ENCODE measurements at places on chromosomes 5 and 9.
A peak's percentile ranks its signal among the peaks of the same experiment; 100 is the strongest.

DNA sequence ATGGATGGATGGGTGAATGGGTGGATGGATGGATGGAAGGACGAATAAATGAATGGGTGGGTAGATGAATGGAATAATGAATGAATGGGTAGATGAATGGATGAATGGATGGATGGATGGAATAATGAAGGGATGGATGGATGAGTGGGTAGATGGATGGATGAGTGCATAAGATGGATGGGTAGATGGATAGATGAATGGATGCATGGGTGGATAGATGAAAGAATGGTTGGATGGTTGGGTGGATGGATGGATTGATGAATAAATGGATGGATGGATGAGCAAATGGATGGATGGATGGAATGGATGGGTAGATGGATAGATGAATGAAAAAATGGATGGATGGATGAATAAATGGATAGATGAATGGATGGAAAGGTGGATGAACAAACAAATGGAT lies 85.2 kb downstream of the PHF2 start:
- no peak for DNase-seq

DNA sequence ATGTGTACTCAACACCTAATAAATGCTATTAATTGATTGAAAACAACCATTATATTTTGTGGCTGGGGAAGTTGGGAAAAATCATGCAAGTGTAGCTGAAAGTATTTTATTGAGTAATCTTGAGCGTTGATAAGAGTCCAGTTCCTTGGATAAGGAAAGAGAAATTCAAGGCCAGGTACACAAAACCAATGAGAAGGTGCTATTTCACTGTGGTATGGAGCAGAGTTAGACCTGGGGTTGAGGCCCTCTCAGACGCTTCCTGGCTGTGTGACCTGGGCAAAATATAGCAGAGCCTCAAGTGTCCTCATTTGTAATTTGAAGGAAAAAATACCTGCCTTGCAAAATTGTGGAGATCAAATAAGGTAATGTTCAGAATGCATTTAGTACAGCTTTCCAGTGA lies 50.1 kb downstream of the GALNT10 start:
- no peak for DNase-seq

DNA sequence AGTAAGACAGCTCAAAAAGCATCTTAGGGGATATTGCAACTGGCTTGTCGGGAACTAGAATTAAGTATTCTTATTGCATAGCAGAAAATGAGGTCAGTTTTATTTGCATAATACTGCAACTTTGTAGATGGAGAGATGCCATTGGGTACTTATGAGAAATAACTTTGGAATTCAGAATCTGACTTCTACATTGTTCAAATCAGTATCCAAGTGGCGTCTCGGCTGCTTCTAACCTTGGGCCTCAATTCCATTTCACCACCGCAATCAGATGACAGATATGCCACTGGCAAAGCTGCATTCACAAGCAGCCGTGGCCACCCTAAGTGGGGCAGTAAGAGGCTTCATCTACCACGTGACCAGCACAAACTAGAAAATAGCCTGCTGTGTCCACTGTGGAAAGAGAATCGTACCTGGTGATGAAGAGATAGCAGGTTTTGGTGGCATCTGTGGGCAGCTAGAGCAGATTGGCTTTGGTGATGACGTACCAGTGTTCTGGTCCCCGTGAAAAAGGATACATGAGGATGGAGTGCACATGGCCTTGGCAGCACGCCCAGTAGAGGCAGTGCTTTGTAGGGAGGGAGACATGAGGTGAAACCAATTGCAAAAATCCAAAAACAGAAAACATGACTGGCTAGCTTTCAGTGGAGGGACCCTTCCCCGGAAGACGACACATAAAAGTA lies 116.6 kb downstream of the KLHL3 start:
- no peak for DNase-seq

GRCh38 chr5:141934099-141934844 lies 10.6 kb downstream of the DELE1 start:
- DNase-seq, result no peak

- no peak for DNase-seq
These were observed 23.4 kb downstream of the MINAR2 start for GRCh38 chr5:129771058-129771838.

DNA sequence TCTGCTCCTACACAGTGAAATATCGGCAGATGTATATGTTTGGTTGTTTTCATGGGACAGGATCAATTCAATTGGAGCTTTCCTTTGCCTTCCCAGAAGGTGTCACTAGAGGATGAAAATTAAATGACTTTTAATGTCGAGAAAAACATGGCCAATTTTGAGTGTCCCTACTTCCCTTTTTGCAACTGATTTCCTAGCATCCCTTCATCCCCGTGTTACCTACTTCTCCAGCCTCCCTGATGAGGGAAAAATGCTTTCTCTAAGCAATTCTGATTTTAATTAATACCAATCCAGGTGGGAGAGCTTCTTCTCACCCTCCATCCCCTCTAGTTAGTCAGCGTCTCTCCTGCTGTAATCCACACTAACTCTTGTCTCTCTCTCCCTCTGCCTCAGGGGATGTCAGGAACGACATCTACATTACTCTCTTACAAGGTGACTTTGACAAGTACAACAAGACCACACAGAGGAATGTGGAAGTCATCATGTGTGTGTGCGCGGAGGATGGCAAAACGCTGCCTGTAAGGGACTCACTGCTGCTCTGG lies 64.9 kb downstream of the DOCK2 start:
- DNase-seq, result no peak

GRCh38 chr5:106639488-106639887 lies 1031.2 kb downstream of the EFNA5 start:
- no peak for DNase-seq

DNA sequence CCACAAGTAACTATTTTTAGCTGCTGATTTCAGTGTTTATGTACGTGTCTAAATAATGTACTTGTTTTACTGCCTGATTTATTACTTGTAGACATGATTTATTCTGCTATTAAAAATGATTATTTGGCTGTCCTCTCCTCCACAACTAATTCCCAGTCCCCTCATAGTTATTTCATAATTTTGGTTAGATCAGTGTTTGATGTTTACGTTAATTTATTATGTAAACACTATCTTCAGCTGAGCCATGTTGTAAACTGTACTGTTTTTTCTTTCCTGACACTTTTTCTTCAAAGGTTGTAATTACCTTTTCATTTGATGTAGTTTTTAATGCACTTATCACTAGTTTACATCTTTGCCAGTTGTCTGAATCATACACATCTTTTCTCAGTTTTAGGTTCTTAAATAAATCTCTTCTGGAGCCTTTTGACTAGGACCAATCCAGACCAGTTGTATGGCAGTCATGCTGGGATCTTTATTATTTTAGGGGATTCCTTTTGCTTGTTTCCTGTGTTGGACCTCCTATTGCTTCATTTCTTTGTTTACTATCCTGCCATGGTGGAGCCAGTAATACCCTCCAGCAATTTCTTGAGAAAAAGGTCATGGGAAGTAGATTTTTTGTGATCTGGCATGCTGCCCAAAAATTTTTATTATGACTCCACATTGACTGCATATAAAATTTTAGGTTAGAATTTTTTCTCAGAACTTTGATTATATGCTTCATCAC lies 16.1 kb downstream of the AP3S1 start:
- no peak for DNase-seq

DNA sequence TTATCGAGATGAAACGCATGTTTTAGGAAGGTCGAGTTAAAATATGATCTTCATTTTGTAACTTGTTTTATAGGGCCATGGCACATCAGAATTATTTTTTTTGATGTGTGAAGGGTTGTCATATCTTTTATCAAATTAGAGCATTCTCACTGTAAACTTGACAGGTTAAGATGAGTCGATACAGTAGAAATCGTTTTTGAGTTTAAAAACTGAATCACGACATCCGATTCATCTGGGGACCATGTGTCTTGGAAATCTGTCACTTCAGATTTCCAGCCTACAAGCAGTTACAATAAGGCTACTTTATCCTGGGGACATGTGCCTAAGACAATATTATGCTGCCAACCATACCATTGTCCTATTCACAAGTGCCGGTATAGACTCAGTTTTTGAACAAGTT lies 136.2 kb downstream of the ALDH1A1 start:
- no peak for DNase-seq

- no peak for DNase-seq
These were observed 13.5 kb upstream of the ANKRD18B start for GRCh38 chr9:33510262-33511183.

DNA sequence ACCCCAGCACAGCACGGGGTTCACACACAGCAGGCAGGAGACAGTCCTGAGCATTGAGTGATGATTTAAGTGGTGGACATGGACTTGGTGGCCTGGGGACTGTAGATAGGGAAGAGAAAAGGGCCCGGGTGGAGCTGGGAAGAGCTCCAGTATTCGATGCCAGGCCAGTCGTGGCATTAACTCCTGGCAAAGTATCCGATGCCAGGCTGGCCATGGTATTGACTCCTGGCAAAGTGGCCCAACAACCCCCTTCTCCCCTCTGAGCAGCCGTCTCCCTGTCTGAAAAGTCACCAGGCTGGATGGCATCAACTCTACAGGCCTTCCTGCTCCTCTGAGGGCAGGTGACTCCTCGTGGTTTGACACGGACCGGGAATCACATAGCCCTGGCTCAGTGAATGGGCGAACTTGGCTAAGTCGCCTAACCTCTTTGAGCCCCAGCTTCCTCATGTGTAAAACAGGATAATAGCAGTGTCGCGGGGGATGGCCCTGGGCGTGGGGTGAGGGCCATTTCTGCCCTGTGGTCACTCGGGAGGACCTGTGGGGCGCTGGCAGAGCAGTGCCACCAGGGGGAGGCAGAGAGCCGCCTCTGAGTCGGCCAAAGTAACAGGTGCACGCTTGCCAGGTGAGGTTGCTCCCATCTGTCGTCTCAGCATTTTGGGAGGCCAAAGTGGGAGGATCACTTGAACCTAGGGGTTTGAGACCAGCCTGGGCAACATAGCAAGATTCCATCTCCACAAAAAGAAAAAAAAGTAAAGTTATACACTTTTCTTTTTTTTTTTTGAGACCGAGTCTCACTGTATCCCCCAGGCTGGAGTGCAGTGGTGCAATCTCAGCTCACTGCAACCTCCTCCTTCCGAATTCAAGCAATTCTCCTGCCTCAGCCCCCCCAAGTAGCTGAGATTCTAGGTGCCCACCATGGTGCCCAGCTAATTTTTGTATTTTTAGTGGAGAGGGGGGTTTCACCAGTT lies 5.7 kb upstream of the SEC16A start:
- DNase-seq, result peak; percentile 59

- DNase-seq, result no peak
These were observed 560 bp downstream of the SCAI start for GRCh38 chr9:125142560-125143376.

GRCh38 chr9:24841993-24842392 lies 296.3 kb upstream of the IZUMO3 start:
- DNase-seq, result no peak

- DNase-seq, result no peak
These were observed 40.6 kb downstream of the TNFSF8 start for GRCh38 chr9:114889802-114890224.

- DNase-seq, result no peak
These were observed 302.9 kb downstream of the NSG2 start for GRCh38 chr5:174348311-174348981.

DNA sequence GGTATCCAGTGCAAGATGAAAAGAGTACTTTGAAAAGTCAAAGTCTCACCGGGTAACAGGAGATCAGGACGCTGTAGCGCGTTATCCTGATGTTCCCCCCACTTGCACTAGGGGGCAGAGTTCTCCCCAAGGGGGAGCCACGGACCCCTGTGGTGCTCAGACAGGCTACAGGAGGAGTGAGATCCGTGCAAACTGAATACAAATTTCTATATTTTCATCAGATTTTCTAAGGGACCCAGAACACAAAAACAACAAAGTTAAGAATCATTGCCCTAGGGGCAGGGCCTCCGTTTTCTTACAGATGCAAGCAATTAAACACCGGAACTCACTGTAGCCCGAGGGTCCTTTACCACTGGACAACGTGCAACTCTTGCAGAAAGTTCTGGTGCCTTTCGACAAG lies 2.0 kb downstream of the MYO10 start:
- DNase-seq, result no peak

- no peak for DNase-seq
These were observed 51.9 kb downstream of the KLF4 start for GRCh38 chr9:107437716-107438115.

DNA sequence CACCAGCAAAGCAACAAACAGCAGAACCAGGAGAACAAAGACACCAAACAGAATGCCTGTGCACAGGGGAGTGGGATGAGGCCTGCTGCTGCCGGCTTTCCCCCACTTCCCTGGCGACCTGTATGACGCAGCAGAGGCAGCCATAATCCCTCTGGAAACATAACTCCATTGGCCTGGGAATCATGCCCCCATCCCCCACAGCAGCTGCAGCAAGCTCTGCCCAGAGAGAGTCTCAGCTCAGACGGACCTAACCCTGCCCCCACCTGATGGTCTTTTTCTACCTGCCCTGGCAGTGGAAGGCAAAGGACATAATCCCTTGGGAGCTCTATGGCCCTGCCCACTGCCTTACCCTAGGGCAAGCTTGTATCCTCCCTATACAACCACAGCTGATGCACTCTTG lies 81.8 kb upstream of the FANCC start:
- DNase-seq, result no peak

DNA sequence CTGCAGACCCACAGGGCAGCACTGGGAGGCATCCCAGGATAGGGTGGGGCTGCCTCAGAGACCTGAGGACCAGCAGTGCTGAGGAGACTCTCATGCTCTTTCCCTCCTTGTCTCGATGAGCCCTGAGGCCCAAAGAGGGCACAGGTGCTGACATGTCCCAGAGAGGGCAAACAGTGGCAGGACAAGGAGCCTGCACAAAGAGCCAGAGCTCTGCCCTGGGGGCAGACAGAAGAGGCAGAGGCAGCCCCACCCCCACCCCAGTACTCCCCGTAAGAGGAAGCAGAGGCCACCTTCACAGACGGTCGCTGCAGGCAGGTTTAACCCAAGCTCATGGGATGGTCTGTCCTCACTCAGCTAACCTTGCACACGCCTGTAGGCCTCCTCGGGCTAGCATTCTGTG lies 29.4 kb upstream of the TTLL11 start:
- DNase-seq, result no peak

- DNase-seq, result no peak
These were observed 8.3 kb downstream of the TRIM32 start for GRCh38 chr9:116695438-116695837.

DNA sequence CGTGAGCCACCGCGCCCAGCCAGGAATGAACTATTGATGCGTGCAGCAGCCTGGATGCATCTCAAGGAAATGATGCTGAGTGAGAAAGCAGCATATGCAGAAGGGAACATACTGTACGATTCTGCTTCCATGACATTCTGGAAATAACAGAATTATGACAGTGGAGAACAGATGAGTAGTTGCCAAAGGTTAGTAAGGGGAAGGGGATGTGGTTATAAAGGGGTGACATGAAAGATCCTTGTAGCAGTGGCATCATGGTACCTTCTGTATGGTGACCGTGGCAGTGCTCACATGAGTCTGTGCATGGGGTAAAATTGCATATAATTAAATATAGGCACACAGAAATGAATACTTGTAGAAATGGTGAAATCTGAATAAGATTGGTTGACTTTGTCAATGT lies 13.0 kb downstream of the NANS start:
- no peak for DNase-seq

GRCh38 chr5:6395102-6395445 lies 16.7 kb upstream of the MED10 start:
- DNase-seq, result no peak

Measured in stimulated activated CD8-positive, alpha-beta memory T cell treated with anti-CD3 and anti-CD28 coated beads, Interleukin-4, amount 100 ng/mL, for 4 hours (primary cell).